ENCODE measurements at places on chromosomes 5 and 9.
A peak's percentile ranks its signal among the peaks of the same experiment; 100 is the strongest.

- no peak for ATAC-seq
Observed at GRCh38 chr9:112624711-112625707, 92.9 kb downstream of the INIP start.

DNA sequence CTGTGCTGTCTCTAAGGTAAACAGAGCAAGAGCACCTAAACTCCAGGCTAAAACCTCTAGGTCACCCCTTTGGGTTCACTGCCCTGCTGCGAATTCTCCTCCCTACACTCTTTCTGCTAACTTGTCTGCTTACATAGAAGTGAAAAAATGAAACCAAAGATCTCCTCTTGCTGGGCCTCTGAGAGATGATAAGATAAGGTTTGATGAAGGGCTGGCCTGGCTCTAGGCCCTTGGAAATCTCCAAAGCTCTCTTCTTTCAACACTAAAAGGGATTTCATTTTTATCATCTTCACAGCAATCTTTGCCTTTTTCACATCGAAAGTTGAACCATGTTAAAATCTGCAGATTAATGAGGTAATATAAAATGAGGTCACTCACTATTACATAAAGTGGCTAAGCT lies 450.8 kb upstream of the TLE4 start:
- no peak for ATAC-seq

GRCh38 chr5:167850911-167851310 lies 440.5 kb upstream of the WWC1 start:
- ATAC-seq, result no peak

GRCh38 chr9:32350682-32351081 lies 33.8 kb upstream of the ACO1 start:
- 0 out of 3 replicates have a peak, but pooled peaks have one; percentile 33 for ATAC-seq

- peak; percentile 80 for ATAC-seq
Observed at GRCh38 chr5:321230-321725, at the start of gene AHRR. Gene AHRR (plus strand): TSS chr5:321714. CDS start chr5:343903, 22,189 bp downstream.

DNA sequence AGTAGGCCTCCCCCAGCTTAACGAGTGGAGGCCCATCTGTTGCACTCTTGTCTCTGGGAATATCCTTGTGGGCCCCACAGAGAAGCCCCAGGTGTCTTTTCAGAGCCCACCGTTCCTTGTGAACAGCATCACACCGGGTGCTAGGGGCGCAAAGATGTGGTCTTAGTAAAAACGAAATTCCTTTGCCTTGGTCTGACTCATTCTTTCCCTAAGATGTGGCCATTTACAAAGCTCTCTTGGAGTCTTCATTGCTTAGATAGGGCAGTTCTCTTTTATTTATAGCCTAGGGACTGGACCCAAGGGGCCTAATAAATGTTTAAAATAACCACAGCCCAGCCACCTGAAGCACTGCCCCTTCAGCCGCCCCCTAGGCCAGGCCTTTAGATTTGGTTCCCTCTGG lies 52.8 kb upstream of the RPL26L1 start:
- no peak for ATAC-seq

GRCh38 chr9:75229605-75230332 lies 141.5 kb downstream of the OSTF1 start:
- ATAC-seq, result no peak

DNA sequence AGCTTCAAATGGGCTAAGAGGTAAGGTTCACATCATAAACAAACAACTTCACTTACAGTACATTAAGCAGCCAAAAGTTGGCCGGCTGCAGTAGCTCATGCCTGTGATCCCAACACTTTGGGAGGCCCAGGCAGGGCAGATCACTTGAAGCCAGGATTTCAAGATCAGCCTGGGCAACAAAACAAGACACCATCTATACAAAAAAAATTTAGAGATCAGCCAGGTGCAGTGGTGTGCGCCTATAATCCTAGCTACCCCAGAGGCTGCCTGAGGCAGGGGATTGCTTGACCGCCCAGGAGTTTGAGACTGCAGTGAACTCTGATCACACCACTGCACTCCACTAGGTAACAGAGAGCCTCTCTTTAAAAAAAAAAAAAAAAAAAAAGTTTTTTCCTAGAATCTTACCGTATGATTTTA lies 16.9 kb downstream of the UBTD2 start:
- ATAC-seq, result no peak

DNA sequence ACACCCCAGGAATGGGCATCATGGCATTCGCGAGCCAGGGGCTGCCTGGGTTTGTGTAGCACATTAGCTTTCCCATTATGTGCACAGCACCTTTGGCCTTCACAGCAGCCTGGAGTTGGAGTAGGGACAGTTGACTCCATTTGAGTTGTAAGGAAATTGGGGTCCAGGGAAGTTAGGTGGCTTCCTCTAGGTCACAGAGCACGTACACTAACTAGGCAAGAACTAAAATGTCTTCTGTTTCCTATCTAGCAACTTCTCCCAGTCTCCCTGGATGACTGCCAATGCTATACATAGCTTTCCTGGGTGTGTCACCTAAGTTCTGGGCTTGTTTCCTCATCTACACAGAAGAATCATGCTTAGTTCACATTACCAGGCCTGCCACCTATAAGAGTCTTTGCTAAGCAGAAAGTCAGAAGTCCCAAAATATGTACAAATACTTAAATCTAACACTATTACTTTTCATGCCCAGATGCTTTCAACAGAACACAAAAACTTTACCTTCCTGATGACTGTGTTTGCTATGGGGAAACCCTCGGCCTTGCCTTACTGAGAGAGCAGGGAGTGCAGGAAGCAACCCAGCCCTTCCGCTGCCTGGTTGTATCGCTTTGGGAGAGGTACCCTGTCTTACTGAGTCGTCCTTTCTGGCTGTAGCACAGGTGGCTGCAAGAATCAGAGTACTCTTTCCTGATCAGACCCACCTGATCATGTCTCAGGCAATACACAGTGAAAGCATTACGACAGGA lies 12.0 kb downstream of the MACROH2A1 start:
- ATAC-seq, result peak; percentile 57

DNA sequence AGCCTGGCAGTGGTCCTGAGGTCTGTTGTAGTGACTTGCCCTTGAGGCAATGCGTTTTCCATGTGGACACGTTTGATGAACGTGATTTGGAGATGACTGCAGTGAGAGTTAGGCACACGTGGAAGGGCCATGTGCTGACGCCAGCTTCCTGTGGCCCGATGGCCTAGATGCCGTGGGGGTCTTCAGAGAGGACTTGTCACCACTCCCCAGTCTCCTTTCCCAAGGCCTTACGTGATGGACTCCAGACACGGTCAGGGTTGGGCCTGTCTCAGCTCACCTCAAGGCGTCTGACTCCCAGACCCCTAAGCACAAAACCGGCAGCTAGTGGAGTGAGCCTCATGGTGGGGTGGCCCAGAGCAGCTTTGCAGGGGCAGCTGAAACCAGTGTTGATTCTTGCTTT lies 92.9 kb downstream of the ANGPTL2 start:
- no peak for ATAC-seq

DNA sequence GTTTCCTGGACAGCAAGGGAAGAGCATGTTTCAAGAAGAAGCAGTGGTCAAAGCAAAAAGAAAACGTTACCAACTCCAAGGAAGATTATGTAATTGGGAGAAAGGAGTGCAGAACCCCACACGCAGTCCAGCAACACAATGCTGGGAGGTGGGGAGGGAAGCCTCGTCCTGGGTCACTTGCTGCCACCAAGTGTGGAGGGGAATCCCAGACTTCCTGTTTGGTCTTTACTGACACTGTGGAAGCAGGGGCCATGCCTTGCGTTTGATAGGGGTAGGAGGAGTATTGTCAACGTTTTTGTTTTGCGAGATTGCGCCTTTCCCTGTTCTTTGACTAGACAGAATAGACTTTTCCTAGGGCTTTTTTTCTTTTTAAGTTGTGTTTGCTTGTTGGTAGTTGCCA lies 421.0 kb downstream of the KDM4C start:
- no peak for ATAC-seq

DNA sequence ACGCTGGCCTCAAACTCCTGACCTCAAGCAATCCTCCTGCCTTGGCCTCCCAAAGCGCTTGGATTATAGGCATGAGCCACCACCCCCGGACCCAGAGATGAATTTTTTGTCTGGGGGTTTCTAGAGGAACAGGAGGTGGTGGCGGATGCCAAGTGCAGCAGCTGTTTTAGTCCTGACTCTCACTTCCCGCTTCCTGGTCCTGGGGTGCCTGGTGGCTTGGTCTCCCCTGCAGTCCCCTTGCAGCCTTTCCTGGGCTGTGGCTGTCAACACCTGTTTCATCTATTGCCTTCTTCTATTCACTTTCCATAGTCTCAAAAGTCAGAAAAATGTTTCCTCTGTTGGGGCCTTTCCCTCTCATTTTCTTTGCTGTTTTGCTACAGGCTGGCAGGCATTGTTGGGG lies 6.5 kb upstream of the NHP2 start:
- no peak for ATAC-seq

Data from SK-N-SH treated with all-trans-retinoic acid at 6 μM for 48 hours (cell line).